ENCODE measurements at places on chromosomes 13 and 19. TPM values are rescaled to one million over a fixed set of nuclear protein-coding genes. Genes with fewer than 3 reads are reported as not detected.

Gene KIR3DL1
- total RNA-seq, result 0.29 TPM

Gene ELSPBP1
- not detected for total RNA-seq

Gene RETN
- 2.2 TPM for total RNA-seq

Gene RNF113B
- not detected for total RNA-seq

Gene CCDC70
- not detected for total RNA-seq

Gene IL11
- 0.34 TPM for total RNA-seq

Gene TMC4
- 0.76 TPM for total RNA-seq

Gene SLC10A2
- total RNA-seq, result not detected

Gene SIGLECL1
- total RNA-seq, result not detected

Gene ZNF468
- 21.2 TPM for total RNA-seq

Gene MEIOSIN
- total RNA-seq, result not detected

Gene B3GNT3
- 0.13 TPM for total RNA-seq

Gene LIN7B
- total RNA-seq, result 6.3 TPM

Gene ATP4B
- not detected for total RNA-seq

Gene PINLYP
- 7.4 TPM for total RNA-seq

Gene GRIK5
- total RNA-seq, result 0.73 TPM

Gene OR7D2
- total RNA-seq, result not detected

Gene NCR1
- total RNA-seq, result 0.26 TPM
